Fibroblast of villous mesenchyme (primary cell): ENCODE measurements at places on chromosomes 5 and 9. TPM values are rescaled to one million over a fixed set of nuclear protein-coding genes. Genes with fewer than 3 reads are reported as not detected.

Gene CETN3
- 7.1 and 15.5 TPM in 2 replicates for total RNA-seq

Gene PDE6A
- total RNA-seq = under 0.01 TPM in 1 of 2 replicates, not detected in the other

Gene PRRX2
- total RNA-seq = under 0.01 and 1.6 TPM in 2 replicates

Gene DMRT3
- not detected in 2 replicates for total RNA-seq

Gene TEX48
- not detected in 2 replicates for total RNA-seq

Gene FAM151B
- total RNA-seq = 8.6 and 8.7 TPM in 2 replicates

Gene FBLL1
- 0.32 and 0.43 TPM in 2 replicates for total RNA-seq

Gene FOXD4
- under 0.01 and 0.43 TPM in 2 replicates for total RNA-seq

Gene AQP7
- not detected in 2 replicates for total RNA-seq
